ENCODE measurements at places on chromosomes 13 and 19.

DNA sequence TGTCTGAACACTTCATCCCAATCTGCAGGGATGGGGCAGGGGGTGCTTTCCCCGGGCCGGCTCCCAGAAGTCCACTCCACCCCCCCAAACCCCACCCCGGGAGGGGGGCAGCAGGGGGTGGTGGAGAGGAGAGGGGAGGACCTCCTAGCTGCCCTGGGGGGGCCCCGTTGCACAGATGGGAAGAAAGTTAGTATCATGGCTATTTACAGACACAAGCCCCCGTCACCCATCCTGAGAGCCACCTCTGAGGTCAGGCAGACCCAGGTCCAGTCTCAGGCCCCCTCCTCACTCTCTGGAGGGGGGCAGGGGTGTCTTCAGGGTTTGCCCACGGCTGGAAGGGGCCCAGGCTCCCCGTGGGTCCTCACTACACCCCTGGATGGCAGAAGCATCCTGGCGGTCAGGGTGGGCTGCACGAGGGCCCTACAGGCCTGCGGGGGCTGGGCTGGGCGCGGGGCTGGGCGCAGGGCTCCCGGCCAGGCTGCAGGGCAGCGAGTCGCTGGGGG, 5.8 kb upstream of the REXO1 start:
- no peak for DNase-seq

- no peak for DNase-seq
These were observed 63.3 kb downstream of the DHRS12 start for GRCh38 chr13:51740698-51741097.

DNA sequence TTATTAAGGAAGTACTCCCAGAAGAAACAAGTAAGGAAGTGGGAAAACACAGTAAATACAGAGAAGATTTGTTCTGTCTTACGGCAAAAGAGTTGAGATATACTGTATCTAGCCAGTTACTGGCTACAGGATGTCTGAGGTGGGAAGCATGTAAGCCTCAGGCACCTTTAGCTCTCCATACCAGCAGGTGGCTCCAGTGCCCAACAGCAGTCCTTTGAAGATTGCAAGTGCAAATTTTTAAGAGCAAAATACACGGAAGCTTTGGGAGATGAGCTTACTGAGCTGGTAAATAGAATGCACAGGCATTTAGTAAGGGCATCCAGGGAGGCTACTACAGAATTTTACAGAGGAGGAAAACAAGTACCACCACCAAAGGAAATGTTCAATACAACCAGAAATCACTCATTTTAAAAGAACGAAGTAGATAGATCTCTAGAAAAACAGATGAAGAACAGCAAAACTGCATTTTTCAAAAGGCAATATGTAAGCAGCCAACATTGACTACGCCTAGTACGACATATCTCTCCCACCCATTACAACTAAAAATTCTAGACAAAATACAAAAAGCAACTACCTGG, 57.9 kb upstream of the VSTM2B start:
- DNase-seq: peak; percentile 39

DNA sequence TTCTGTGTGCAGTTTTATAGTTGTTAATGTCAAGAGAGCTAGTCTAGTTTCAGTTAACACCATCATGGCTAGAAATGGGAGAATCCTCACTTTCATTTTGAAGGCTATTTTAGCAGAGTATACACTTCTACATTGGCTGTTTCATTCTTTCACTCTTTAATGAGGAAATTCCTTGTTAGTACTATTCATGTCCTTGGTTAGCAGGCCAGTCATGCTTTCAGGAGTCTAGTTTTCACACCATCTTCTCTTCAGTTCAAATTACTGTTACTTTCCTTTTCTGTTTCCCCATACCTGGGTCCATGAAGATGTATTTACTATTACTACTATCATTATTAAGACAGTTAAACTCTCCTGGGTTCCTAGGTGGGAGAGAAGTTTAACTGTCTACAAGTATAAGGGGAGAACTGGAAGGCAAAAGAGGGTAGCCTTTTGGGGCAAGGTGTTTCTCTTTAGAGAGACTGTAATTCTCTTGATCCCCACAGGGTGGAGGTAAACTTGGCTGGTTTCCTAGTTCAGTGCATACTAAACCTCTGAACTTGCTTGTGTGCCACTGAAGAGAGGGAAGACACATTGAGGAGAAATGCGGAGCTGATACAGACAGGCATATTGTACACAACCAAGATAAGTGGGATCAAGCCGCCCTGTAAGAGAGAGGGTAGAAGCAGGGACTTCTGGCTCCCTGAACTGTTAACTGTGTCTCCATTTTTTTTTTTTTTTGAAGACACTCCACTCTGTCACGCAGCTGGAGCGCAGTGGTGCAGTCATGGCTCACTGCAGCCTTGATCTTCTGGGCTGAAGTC, 41.3 kb upstream of the IGFL4 start:
- no peak for DNase-seq

- DNase-seq: no peak
These were observed 33.0 kb downstream of the GPX4 start for GRCh38 chr19:1136621-1137317.

DNA sequence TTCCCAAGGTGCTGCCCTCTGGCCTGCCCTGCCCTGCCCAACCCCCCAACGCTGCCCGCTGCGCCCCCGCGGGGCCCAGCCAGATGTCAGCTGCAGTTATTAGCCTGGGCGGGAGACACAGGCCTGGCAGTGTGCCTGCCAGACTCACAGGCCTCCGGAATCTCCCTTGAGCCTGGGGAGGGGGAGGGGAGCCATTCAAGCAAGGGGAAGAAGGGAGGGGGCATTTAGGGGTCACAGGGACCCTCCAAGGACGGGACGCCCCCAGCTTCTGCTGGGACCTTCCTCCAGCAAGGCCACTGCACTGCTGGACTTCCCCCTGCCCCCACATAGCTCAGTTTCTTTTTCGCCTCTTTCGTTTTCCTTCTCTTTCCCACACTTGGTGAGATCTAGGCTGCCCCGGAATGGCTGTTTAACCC, 2.6 kb upstream of the JUNB start:
- no peak for DNase-seq

DNA sequence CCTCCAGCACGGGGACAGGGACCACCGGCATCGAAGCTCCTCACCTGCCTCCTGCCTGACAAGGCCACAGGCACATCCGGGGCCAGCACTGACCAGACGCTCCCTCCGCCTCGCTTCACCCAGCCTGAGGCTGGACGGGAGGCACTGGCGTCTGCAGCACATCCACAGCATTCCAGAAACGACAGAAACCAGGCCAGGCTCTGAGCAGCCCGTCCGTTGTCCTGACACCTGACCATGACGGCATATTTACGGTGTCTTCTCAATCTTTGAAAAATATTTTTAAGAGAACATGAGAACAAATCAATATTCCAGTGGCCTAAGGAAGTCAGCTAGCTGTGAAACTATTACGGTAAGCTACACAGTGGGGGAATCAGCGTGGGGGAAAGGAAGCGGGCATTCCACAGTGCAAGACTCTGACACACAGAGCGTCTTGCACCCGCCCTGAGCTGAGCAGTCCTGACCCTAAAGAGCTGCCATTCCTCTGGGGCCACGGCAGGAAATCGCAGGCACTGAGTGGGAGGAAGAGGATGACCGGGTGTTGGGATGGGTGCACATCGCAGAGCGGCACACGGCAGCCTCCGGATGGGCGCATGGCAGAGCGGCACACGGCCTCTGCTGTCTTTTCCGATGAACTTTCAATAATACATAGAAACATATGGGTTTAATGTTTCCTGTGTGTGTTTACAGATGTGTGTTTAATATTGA, 26.8 kb downstream of the RASA3 start:
- DNase-seq: no peak

DNA sequence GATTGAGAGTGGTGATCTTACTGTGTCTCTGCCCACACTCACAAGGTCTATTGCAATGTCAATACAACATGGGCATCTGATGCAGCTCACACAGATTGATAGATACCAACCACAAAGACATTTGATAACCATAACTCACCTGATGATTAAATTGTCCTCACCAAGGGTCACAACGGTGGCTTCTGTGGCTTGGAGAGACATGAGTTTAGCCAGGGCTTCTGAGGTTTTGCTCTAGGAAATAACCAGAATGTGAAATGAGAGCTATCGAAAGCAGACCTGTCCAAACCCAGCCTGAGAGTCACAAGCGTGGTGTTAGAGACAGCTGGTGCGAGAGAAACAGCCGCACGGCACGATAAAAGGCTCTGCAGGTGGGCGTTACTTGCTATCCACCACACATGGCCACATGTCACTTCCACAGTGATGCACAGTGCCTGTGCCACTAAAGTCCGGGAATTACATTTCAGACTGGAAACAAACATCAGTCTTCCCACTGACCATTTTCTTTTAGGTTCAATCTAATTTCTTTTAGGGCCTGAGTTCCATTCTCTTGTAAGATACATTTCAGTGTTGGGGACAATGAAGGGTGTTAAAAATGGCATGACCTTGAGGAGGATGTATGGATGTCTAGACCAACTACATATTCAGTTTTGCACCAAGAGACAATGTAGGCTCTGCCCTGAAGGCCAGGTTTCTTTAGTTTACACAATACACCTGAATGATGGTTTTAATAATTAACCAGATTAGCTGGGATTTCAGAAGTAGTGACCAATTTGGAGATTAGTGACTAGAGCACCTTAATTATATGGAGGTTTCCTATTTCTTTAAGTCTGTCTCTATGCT, 53.7 kb downstream of the ATP7B start:
- DNase-seq: no peak

DNA sequence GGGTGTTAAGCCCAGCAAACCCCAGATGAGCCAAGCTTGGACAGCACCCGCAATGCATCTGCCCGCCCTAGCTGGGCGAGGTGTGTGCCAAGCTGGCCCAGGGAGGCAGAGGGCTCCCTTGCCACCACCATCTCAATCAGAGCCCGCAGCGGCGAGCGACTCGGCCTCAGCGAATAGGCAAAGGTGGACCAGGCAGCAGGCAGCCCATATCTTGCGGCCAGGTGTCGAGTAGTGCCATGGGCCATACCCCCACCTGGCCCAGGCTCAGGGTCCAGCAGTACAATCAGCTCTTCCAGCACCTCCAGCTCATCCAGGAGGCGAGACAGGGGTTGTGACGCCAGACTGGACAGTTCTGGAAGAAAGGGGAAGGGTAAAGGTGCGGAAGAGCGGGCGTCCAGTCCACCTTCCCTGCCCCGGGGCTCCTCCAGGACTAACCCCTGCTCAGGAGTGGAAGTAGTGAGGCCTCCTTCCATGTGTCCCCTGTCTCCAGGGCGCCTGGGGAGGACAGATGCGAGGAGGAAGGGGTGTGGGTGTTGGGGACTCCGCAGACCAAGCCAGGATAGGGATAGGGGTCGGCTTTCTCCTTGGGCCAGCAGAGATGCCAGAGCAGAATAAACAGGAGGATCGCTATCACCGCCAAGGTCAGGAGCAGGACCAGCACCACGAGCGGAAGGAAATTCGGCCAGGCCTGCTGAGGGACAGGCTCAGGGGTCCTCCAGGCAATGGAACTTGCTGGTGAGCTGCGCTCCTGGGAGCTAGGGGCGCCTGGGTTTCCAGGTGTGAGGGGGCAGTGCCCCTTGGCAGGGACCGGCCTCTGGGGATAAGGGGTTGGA, 2.8 kb downstream of the IGFLR1 start:
- DNase-seq: no peak

DNA sequence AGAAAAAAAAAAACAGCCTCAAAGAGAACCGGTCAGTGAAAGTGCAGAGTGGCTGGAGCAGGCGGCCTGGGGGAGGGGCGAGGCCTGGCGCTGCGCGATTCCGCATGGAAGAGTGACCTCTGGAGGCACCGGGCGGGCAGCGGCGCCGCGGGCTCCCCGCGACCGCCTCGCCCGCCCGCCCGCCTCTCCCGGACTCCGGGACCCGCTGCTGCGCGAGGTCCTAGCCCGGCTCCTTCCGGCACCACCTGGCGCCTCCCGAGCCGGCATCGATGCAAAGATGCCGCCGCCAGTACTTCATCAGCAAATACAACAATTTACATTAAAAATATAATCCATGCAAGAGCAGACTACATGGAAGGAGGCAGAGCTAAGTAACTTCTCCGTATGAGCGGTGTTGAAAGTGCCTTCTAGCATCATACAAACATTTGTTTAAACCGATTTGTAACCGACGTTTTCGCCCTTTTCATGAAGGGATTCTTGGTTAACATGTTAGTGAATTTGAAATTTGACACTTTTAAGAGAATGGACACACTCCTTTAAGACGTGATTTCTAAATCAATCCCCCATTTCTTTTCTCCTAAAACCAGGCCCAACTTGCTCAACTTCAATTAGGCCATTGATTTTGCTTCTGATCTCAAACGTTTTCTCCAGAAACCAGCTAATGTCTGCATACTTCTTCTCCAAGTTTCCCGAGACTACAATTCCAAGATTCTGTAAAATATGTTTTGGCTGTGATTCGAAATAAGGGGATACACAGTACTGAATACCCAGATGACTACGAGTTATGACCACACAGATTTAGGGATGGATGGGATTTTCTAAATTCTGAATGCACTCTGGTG, 2.1 kb downstream of the EFNB2 start:
- no peak for DNase-seq

- no peak for DNase-seq
These were observed 1.5 kb downstream of the UNC13A start for GRCh38 chr19:17686592-17687024.

GRCh38 chr13:93199856-93200255, 26.8 kb upstream of the GPC6 start:
- no peak for DNase-seq

DNA sequence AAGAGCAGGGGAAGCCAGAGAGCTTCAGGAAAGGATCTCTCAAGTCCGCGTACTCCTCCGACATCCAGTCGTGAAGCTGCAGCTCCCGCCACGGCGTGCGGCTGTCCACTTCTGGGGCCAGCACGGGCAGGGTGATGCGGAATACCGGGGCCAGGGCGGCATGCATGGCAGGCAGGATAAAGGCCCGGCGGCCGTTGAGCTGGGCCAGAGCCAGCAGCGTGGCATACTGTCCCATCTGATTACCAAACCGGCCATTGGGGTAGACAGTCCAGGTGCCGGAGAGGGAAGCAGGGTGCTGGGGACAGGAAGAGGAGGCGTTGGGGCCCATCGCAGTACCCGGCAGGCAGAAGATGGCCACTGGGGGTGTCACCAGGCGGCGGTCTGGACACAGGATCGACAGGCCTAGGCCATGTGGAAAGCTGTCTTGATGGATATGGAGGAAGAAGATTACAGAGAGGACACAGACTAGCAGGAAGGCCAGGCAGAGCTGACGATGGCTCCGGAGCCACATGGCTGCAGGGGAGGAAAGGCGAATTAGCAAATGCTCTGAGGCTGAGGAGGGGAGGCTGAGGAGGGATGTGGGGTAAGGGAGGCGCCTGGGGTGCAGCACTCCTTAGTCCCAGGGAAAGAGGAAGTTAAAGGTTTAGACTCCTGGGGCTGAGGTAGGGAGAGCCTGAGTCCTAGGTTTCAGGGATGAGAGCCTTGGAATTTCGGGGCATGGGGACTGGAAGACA, 1.5 kb downstream of the FUT1 start:
- DNase-seq: no peak

GRCh38 chr13:112329376-112329775, 46.8 kb upstream of the SPACA7 start:
- no peak for DNase-seq

GRCh38 chr13:40440990-40441820, 225.2 kb downstream of the FOXO1 start:
- DNase-seq: no peak

DNA sequence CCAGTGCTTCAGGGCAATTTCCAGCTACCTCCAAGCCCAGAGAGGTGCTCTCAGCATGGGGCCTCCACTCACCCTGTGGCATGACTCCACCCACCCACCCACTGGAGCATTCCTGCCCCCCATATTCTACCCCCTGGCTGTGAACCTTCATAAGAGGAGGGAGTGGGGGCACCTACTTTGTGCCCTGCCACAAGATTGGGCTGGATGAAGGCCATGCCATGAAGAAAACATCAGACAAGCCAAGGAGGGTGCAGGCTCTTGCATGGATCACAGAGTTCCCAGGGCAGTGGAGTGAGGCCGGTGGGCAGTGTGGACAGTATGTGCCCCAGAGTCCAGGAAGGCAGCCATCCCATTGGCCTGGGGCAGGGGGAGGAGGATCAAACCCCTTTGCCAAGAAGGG, 97.8 kb downstream of the UQCRFS1 start:
- DNase-seq: no peak
